ENCODE measurements at places on chromosomes 6 and 20.

- DNase-seq = no peak
Observed at GRCh38 chr20:53980031-53980465, 90.3 kb downstream of the BCAS1 start.

- no peak for DNase-seq
Observed at GRCh38 chr6:143337201-143337949, 113.1 kb downstream of the ADAT2 start.

DNA sequence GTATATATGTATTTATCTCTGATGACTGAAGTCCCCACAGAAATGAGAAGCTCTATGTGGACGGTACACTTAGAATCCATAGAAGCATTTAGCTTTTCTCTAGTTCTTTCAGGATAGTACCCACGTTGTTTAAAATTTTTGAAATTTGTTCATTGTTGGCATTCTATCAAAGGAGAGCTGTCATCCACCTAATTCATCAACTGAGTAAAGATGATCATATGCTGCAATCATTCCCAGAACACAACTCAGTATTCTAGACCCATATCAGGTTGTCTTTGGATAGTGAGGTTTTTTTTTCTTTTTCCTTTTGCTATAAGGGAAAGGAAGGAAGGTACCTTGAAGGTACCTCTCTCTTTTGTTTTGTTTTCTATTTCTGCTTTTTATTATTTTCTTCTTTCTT is 9.3 kb downstream of the SERAC1 start:
- no peak for DNase-seq

- no peak for DNase-seq
Observed at GRCh38 chr6:161761966-161762365, 488.1 kb upstream of the AGPAT4 start.

DNA sequence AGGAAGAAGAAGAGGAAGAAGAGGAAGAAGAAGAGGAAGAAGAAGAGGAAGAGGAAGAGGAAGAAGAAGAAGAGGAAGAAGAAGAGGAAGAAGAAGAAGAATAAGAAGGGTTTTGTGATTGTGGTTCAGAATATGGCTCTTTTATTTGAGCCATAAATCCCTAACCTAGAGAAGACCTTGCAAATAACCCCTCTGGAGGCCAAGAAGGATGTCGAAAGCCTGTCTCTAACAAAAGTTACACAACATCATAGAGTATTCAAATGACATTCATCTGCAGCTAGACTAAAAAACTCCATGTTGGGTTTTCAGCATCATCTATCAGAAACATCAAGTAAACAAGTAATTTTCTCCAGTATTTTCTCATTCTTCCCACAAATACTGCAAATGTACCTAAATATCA is 100.9 kb downstream of the RNASET2 start:
- no peak for DNase-seq

All from NCI-H1105 (cell line).